Stimulated activated CD4-positive, alpha-beta T cell treated with anti-CD3 and anti-CD28 coated beads, Interleukin-12 subunit alpha, Interleukin-12 subunit beta, amount 100 ng/mL, for 48 hours (primary cell): ENCODE measurements at places on chromosomes 13 and 19.

DNA sequence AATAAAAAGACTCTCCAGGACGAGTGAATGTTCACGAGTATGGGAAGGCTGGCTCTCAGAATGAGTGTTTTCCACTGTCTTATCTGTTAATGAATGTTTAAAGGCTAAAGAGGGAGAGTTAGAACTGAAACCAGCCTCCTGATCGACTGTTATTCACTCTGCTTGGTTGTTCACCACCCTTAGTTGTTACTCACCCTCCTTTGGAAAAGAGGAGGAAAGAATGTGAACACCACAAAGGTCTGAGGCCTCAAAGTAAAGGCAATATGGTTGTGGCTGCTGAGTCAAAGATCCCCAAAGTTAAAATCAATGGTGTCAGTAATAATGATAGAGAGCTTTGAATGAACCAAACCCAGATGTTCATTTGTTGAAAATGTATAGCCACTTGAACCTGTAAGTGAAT is 1793.2 kb upstream of the PCDH20 start:
- no peak for DNase-seq

GRCh38 chr13:97388373-97388772 is 45.6 kb upstream of the RAP2A start:
- no peak for DNase-seq

GRCh38 chr13:32409561-32410421 is 18.1 kb downstream of the N4BP2L1 start:
- DNase-seq, result no peak

DNA sequence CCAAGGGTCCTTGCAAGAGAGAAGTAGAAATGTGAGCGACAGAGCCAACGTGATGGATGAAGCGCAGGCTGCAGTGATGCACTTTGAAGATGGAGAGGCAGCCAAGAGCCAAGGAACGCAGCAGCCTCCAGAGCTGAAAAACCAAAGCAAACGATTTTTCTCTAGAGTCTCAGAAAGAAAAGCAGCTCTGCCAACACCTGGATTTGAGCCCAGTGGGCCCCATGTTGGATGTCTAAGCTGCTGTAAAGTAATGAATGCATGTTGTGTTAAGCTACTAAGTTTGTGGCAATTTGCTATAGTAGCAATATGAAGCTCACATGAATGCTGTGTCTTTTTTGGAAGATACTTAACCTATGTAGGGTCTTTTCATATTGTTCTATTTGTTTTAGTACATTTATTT is 894.3 kb downstream of the EFNB2 start:
- DNase-seq, result no peak

GRCh38 chr19:55599842-55600661 is at the start of gene ZNF524:
Gene ZNF524, plus strand, starts transcription at chr19:55600288. Its CDS starts 1,825 bp downstream, at chr19:55602113.
- DNase-seq, result peak; percentile 80

GRCh38 chr19:5806133-5806489 is 1.2 kb downstream of the NRTN start:
- DNase-seq, result no peak

DNA sequence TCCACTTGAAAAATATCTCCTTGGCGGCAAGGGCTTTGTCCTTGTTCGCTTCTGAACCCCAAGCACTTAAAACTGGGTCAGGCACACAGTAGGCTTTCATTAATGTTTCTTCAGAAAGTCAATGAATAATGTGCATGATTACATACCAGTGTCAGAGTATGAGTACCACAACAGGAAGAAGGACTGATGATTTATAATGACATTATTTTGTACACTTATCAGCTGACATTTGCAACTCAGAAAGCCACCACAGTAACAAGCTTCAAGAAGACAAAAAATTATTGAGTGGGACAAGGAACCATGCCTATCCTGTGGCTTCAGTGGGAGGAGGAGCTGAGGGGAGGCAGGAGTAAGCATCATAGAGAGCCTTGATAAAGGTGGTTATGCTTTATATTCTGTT is 10.0 kb downstream of the POLR1D start:
- no peak for DNase-seq

GRCh38 chr13:72561791-72562190 is 165.6 kb downstream of the MZT1 start:
- no peak for DNase-seq

DNA sequence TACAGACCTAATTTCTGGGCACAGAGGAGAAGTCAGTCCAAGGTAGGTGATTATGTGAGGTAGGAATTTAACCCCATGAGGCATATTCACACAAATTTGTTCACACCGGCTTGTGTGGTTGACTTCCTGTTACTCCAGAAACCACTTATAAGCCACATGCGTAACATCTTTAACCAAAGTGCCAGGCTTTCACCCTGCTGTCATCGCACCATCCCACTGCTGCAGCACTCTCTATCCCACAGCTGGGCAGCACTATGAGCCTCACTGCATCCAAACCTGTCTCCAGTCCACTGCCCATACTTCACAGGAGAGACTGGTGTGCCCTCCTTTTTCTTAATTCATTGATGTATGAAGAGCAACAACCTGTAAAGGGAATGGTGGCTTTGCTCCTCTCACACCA is 128.2 kb upstream of the ARGLU1 start:
- DNase-seq, result no peak

GRCh38 chr13:29532821-29533220 is 62.7 kb downstream of the SLC7A1 start:
- DNase-seq, result no peak

DNA sequence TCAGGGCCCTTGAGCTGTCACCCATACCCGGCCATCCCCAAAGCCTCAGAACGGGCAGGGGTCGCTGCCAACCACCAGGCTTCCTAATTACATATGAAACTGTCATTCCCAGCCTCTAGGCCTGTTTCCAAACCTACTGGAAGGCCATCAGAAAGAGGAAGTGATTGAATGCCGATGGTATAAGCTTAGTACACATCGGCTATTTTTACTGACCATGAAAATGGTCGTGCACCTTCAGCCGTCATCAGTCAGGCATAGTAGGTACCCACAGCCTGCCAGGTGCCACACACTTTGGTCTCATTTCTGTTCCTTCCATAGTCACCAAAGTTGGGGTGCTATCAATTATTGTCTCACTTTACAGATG is 10.2 kb downstream of the KRI1 start:
- DNase-seq, result no peak

- no peak for DNase-seq
These were observed 126.9 kb downstream of the STK24 start for GRCh38 chr13:98450026-98450425.

DNA sequence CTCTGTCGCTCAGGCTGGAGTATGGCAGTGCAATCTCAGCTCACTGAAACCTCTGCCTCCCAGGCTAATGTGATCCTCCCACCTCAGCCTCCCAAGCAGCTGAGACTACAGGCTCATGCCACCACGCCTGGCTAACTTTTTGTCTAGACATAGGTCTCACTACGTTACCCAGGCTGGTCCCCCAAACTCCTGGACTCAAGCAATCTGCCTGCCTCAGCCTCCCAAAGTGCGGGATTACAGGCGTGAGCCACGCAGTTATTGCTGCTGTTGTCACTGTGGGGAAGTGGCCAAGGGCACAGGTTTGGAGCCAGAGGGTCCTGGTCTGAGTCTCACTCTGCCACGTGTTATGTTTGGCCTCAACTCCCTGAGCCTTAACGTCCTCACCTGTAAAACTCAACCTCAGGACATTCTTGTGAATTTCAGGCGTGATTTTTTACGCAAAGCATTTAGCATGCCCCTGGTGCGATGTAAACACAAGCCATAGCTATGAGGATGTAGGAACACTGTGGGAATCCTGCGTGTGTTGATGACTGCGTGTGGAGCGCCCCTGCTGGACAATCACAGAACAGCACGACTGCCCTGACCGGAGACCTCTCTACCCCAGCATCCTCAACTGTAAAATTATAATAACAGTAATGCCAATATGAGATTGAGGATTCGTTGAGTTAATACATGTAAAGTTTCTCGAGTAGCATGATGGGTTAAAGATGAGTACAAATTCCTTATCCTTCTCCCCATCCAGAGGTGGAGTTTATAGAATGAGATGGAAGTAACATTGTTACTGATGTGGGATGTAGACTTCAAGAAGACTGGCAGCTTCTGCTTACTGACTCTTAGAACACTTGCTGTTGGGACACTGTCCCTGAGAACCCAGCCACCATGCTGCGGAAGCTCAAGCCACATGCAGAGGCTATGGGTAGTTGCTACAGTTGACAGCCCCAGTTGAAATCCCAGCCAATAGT is 41.8 kb upstream of the PNMA8B start:
- peak; percentile 57 for DNase-seq

DNA sequence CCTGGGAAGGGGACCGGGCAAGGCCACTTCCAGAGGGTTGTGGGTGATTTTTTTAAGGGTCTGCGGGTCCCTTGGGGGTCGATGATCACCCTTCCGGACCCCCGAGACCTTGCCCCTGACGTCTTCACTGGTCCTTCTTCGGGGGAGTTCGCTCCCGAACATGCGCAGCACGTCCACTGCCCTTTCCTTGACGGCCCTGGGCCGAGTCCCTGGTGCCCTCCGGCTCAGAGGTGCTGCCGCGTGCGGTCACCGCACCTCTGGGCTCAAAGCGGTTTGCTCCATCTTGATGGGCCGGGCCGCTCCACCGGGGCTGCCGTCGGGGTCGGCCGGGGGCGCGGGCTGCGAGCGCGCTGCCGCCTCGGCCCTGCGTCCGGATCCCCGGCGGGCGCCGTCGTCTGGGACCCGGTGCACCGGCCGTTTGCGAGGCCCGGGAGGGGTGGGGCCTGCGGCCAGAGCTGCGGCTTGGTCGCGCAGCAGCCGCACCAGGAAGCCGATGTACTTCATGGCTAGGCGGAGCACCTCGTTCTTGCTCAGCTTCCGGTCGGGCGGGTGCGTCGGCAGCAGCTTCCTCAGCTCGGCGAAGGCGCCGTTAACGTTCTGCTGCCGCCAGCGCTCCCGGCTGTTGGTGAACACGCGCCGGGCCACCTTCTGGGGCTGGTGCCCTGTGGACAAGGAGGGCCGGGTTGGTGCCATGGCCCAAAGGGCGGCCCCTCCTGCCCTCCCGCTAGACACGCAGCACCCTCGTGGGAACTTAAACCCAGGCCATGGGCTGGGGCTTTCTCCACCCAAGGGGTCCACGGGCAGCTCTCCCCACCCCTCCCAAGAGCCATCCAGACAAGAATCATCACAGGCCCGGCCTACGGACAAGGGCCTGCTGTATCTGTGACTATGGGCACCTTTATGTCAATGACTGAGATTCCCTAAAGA is 3.3 kb downstream of the LYL1 start:
- DNase-seq, result peak; percentile 66

- peak; percentile 27 for DNase-seq
These were observed 21.4 kb upstream of the ZNF181 start for GRCh38 chr19:34712395-34713261.

- DNase-seq, result no peak
These were observed 3.2 kb downstream of the CRLF1 start for GRCh38 chr19:18603255-18603957.

DNA sequence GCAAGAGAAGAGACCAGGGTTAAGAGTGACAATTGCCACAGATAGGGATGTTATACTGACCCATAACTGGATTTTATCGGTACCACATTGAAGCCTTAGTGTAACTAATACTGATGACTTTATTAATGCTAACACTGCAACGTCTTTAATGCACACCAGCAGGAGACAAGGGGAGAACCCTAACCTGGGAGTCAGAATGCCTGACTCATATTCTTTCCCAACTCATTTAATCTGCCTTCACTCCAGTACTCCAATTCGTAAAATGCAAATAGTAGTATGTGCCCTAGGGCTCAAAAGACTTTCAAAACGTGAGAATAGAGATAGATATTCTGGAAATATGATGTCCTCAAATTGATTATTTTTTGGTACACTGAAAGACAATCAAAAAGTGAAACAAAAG is 62.4 kb downstream of the GPC6 start:
- DNase-seq, result no peak

DNA sequence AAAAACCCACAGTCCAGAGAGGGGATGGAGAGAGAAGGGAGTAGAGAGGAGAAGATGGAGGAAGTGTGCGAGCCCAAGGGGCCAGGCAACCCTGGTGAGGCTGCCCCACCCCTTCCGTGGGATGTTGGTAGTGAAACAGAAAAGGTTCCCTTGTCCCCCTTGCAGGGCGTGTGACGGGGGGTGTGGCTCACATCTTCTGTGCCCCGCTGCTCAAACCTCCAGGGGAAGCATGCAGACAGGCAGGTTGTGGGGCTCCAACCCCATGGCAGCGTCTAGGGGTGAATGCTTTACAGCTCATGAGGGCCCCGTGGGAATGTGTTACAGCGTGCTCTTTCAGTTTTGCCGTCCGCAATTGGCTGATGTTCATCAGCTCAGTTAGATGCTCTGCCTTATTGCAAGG is 14.7 kb upstream of the EVI5L start:
- DNase-seq, result no peak

GRCh38 chr13:21055511-21056045 is 5.8 kb downstream of the LATS2 start:
- DNase-seq, result no peak

GRCh38 chr13:24099490-24099889 is 61.0 kb upstream of the SPATA13 start:
- DNase-seq, result no peak

- no peak for DNase-seq
These were observed 8.6 kb downstream of the PTBP1 start for GRCh38 chr19:805600-806550.

DNA sequence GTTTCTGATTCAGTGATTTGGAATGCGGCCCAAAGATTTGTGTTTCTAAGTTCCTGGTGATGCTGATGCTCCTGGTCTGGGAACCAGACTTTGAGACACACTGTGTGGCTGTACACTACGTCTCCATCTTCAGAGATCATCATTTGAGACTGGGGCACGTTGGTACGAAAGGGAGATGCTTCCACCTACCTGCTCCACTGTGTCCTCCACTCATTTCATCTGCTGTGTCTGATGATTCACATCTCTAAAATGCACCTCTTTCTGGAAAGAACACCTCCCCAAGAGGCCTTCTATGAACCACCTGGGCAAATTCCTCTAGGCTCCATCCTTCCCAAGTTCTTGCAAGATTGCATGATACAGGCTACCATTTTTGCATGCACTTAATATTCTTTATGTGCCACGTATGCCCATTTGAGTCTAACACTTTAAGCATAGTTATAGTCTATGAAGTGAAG is 58.6 kb downstream of the ERCC5 start:
- no peak for DNase-seq
